ENCODE measurements at places on chromosomes 2 and 18.

GRCh38 chr2:7745369-7745768 lies 828.2 kb downstream of the RNF144A start:
- DNase-seq, result peak; percentile 82

- peak; percentile 58 for DNase-seq
These were observed 321.4 kb upstream of the MMADHC start for GRCh38 chr2:149908726-149909683.

DNA sequence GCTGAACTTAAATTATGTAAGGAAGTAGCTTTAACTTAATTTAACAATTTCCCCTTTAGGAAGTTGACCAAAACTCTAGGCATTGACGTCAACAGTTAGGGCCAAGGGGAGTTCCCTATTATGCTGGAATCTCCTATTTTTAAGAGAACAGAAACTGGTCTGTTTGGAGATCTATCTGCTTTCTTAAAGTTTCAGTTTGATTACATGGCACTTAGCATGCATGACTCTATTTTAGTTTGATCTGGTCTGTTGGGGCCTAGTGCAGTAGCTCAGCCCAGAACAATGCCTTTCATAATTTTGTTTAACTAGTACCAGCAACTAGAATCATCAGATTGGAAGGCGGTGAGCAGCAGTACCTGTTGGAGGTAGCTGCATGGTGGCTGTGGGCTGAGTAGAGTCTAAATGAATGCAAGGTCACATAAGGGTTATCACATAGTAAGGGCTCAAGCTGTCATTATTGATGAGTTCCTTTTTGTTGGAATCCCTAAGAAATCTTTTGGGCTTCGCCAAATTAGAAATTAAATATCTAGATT lies 60.5 kb upstream of the ZNG1B start:
- DNase-seq, result no peak

- DNase-seq, result peak; percentile 50
These were observed 90.3 kb downstream of the RBMS1 start for GRCh38 chr2:160402997-160403979.

- no peak for DNase-seq
These were observed 320.1 kb upstream of the KYNU start for GRCh38 chr2:142557391-142557790.

- DNase-seq, result no peak
These were observed 50.9 kb upstream of the MGAT4A start for GRCh38 chr2:98781822-98782221.

GRCh38 chr18:57149051-57149450 lies 2.2 kb downstream of the BOD1L2 start:
- no peak for DNase-seq

DNA sequence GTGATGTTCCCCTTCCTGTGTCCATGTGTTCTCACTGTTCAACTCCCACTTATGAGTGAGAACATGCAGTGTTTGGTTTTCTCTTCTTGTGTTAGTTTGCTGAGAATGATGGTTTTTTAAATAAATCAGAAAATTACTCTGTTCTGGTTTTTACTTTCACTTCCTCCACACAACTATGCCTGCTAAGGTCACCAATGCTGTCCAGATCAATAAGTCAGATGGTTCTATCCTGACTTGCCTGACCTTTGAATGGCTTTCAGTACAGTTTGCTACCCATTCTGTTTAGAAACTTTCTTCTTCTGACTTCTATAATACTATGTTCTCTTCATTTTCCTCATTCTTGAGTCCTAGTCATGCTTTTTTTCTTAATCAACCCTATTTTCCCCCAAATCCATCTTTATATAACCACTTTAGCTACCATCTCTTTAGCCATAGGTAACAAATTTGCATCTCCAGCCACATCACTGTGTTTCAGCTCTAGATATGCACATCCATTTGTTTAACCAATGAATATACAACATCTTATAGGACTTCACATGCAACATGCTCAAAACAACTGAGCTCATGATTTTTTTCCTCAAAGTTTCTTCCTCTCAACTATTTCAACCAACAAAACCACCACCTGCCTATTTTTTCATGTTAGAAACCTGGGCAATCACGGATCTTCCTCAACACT lies 58.8 kb upstream of the SLC38A11 start:
- DNase-seq, result no peak

DNA sequence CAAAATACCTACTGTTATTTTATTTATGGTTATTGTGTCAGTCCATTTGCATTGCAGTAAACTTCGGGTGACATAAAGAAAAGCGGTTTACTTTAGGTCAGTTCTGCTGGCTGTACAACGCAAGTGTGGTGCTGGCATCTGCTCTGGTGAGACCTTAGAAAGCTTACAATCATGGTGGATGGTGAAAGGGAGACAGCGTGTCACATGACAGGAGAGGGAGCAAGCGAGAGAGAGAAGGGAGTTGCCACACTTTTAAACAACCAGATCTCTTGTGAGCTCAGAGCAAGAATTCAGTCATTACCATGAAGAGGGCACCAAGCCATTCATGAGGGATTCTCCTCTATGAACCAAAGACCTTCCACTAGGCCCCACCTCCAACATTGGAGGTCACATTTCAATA lies 2.0 kb upstream of the FAM171B start:
- no peak for DNase-seq

DNA sequence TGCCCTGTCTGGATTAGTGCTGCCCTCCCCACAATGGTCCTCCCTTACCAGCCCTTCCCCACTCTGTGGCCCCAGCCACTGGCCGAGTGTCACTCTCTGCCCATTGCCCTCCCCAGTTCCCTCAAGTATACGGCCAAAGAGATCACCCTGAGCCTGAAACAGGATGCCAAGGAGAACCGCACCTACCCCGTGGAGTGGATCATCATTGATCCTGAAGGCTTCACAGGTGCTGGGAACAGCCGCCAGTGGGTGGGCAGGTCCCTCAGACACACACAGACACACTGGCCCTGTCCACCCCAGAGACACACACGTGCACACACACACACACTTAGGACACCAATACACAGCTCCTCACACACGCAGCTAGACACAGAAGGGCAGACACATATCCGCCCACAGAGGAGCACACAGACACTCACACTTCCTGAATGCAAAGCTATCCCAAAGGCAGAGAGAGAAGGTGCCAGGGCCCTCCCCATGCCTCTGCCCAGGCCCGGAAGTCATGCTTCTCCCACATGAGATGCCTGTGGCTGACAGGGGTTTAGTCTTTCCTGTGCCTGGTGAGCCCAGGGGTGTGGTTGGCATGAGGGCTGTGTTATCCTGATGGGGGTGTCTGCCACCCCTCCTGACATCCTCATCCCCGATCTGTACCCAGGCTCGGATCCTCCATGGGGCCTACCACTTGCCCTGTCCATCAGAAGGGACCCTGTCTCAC lies 2.9 kb downstream of the CHRND start:
- no peak for DNase-seq

DNA sequence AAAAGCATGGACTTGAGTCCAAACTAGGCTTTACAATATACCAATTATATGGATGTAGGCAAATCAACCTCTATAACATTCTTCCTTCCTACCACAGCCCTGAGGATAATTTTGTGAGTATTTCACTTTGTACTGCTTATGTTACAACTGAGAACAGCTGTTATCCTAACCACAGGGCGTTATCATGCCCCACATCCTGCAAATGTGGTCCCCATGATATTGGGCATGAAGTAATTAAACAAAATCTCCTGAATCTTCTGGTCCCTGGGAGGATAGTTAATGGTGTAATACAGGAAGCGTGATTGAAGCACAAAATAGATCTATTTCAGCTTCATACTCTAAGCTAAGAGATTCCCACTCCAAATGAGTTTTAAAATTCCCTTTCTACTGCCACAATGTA lies 223.6 kb downstream of the CDH20 start:
- DNase-seq, result no peak

DNA sequence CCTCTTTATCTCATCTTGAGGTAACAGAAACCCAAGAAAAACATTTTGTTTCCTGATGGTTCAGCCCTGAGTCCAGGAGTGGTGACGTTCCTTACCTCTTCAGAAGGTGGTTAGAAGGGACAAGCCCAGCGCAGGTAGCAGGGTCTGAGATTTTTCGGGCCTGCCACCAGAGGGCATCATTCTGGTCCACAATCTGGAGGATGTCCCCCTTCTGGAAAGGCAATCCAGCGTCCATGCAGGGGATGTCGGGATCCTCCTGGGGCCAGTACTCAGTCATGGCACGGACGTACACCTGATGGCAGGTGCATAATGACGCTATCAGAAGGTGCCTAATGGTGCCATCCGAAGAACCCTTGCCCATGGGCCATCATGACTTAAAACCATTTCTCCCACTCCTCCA lies 17.7 kb downstream of the MPP4 start:
- no peak for DNase-seq

GRCh38 chr2:242012956-242013764 lies 143.6 kb downstream of the RTP5 start:
- DNase-seq, result no peak

- DNase-seq, result no peak
These were observed 103.2 kb downstream of the TCF4 start for GRCh38 chr18:55484773-55485172.

GRCh38 chr2:56287508-56287907 lies 103.7 kb downstream of the CCDC85A start:
- no peak for DNase-seq

DNA sequence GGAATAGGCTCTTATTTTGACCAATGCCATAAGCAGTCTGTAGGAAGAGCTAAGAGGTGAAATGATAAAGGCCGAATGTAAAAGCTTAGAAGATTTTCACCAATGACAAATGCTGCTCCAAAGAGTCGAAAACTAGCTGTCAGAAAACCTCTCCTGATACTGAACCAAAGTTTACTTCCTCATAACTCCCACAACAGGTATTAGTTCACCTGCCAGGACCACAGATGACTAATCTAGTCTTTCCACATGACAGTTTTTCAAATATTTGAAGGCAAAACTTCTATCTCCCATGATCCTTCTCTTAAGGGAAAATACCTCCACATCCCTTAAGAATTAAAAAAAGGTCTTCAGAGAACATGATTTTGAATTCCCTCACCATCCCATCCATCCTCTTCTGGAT lies 473.2 kb upstream of the SPHKAP start:
- no peak for DNase-seq

DNA sequence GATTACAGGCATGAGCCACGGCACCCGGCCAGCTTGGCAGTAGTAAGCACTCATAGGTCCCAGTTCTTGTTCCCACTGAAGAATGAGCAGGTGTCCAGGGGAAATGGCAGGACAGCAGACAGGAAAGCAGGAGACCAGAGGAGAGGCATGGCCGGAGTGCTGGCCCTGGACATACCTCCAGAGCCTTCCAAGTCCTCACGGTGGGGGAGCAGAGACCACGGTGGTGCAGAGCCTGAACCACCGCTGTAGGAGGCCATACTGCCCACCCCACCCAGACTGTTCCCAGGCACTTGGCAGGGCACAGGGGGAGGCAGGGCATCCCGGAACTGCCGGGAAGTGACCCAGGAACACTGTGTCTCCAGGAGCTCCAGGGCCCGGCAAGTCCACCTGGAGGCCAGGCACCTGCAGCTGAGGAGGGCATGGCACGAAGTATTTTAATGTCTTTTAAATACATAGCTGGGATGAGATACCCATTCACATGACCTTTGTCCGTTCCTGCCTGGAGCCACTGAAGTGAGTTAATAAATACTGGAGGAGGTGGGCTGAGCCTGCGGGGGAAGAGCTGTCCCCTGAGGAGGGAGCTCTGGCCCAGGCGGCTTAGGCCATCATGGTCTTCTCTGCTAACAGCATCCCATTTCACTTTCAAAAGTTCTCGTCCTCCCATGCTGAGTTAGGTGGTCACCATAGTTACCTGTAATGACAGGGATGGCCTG lies 49.7 kb upstream of the TFCP2L1 start:
- no peak for DNase-seq

DNA sequence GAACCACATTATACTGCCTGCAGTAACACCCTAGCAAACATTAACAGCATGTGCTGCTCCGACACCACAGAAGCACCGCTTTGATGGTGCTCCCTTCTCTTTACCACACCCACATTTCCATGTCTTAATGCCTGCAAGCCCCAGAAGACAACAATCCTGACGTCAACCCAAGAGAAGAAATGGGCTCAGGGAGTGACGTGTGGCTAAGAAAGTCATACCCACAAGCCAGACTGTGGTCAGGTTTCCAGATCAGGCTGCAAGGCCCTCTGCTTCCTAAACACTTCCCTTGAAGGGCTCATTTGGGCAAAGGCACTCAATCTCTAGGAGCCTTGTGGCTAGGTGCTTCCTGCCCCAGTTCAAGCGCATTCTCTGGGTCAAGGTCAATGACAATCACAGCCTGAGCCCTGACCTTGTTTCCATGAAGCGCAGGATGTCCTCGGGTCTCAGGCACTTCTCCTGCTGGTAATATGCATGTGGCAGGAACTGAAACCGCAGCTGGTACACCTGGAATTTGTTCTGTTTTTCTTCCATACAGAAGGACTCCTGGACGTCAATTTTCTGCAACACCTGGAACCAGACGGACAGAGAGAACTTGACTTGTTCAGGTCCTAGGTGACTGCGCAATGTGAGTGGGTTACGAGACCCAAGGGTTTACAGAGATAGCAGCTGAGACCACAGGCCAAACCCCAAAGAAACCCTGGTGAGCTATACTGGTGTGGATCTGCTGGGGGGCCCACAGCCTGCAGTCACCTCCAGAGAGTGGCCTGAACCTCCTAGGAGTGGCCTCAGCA lies 67.2 kb downstream of the POLR1A start:
- peak; percentile 72 for DNase-seq

DNA sequence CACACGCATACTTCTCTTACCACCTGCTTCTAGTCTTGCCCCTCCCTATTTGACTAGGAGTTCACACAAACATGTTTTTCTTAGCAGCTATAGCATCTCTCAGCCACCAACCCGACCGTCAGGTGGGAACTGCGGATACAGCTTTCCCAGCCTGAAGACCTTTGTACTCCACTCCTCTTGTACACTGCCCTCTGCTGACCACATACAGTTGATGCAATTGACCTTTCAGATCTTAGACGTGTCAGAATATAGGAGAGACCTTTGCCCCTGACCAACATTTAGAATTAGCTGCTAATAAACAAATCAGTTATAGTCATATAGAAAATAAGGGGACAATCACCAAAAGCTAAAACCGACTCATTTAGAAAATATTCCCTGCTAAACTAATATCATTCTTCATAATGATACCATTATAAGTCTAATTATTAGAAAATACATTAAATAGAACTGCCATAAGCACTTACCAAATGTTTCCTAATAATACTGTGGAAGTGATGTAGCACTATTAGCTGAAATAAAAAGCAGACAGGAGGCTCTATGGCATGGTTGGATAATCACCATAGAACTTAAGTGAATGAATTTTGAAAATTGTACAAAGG lies 208.4 kb downstream of the RAD51AP2 start:
- no peak for DNase-seq

DNA sequence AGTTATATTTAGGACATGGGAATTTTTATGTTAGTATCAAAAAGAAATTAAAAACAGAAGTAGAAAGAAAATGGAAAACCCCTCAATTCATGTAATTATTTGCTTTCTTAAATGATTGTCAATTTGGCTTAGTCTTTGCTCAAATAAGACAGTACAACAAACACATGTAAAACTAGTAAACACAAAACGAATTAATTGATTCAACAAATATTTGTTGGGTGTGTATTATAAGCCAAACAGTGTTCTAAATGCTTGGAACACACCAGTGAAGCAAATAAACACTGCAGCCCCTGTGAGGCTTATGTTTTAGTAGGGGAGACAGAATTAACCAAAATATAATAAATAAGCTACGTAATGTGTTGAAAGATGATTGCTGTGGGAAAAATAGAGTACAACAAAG lies 234.5 kb upstream of the STON1 start:
- no peak for DNase-seq

- DNase-seq, result no peak
These were observed 20.5 kb downstream of the SPIRE1 start for GRCh38 chr18:12637393-12637792.
